Activated naive CD4-positive, alpha-beta T cell (primary cell): ENCODE measurements at places on chromosomes 1 and 21.

DNA sequence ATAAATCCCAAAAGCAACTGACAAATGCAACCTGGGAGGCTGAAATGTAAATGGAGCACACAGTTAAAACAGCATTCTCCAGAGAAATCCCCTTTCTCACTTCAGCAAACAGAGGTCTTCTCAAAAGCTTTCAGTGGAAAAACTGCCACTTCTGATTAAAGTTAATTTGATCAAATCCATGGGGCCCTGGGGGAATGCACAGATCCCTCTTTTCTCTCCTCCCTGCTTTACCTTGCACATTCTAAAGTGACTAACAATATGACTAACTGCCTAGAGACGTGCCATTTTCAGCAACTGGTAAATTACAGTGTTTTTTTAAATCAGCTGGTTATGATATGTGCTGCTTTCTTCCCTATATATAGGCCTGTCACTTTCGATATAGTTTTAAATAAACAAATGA lies 142.5 kb downstream of the RERE start:
- DNase-seq: no peak

DNA sequence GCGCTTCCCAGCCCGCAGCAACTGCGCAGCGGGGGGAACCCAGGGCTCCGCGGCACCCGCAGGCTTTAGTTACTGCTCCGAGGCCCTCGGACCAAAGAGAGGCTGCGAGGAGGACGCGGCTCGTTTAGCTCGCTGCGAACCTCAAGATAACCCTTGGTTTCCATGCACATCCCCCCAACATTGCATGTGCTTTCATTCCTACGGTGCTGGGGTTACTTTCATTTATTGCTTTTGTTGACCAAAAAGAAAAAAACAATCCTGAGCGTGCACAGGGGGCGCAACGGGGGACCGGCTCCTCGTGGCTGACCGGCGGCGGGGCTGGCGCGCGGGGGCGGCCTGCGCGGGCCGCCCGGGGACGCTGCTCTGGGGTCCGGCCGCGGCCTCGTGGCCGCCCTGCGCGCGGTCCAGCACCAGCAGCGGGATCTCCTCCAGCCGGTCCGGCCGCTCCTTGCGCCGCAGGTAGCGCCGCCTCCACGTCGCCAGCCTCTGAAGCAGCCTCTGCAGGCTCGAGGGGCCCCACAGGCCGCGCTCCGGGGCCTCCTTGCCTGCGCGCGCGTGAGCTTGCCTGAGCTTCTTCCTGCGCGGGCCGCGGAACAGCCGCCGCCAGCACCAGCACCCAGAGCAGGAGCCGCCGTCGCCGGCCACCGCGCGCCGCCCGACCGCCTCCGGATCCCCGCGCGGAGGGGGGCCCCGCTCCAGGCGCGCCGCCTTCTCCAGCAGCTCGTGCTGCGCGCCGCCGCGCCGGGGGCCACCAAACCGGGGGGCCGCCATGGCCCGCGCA lies 77.4 kb downstream of the DESI2 start:
- DNase-seq: peak; percentile 9

DNA sequence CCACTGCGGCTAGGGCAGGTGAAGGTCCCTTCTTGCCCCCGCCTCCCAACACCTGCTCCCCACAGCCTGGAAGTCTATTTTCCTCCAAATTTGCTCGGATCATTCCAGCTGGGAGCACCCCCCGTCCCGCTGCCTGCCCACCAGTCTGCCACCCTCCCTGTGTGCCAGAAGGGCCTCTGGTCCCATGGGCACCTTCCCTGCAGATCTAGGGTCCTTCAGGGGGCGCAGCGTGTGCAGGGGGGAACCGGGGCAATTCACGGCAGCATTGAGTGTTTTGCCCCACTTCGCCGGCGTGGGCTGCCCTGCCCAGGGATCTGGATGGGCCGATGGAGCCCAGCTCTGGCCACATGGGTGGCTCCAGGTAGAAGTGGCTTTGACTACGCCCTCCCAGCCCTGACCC lies 26.3 kb upstream of the PEX10 start:
- DNase-seq: no peak

DNA sequence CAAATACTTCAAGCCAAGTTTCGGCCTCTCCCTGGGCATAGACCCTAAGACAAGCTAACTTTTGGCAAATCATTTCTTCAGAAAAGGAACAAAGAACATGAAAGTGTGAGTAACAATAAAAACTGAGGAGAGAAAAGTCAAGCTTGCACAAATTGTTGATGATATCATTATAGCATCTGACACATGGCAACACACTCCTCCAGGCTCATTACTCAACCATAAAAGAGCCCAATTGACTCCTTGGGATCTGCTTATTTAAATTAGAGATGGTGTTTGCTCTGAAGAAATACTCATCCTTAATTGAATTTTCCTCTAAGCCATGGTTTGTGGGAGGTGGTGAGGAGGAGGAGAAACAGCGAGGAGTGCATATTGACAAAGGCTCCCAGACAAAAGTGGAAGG lies 54.5 kb downstream of the TNFSF4 start:
- DNase-seq: no peak

DNA sequence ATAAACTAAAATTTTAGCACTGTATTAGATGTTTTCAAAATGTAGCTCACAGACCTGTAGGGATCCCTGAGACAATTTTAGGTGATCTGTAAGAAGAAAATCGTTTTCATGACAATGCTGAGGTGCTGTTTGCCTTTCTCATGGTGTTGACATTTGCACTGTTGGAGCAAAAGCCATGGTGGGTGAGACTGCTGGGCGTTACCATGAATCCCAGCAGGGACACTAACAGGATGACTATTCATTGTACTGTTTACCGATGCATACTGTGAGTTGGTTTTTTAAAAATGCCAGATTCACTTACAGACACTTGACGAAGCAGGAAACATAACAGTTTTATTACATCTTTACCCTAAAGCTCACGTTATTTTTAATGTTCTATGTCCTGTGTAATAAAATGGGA lies 468.5 kb downstream of the PCP4 start:
- DNase-seq: no peak

- DNase-seq: no peak
Measured at GRCh38 chr1:20312818-20313217, 22.1 kb downstream of the VWA5B1 start.

- no peak for DNase-seq
Measured at GRCh38 chr1:168529518-168529917, 14.3 kb downstream of the XCL2 start.
